ENCODE measurements at places on chromosomes 2 and 18.

DNA sequence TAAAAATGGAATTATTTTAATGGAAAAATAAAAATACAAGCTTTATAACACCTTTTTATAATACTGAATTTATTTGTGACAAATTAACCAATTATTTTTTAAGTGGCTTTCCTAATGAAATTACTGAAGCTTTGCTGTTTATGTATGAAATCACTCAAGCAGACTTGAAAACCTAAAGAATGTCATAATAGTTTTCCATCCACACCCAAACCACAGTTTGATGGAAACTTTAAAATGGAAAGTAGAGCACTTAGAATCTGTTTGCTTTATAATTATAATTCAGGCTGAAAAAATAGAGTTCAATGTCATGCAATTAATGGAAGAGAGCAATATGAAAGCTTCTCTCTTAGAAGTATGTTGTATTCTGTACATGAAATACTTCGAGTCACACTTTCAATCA is 31.6 kb upstream of the WDR75 start:
- no peak for DNase-seq

DNA sequence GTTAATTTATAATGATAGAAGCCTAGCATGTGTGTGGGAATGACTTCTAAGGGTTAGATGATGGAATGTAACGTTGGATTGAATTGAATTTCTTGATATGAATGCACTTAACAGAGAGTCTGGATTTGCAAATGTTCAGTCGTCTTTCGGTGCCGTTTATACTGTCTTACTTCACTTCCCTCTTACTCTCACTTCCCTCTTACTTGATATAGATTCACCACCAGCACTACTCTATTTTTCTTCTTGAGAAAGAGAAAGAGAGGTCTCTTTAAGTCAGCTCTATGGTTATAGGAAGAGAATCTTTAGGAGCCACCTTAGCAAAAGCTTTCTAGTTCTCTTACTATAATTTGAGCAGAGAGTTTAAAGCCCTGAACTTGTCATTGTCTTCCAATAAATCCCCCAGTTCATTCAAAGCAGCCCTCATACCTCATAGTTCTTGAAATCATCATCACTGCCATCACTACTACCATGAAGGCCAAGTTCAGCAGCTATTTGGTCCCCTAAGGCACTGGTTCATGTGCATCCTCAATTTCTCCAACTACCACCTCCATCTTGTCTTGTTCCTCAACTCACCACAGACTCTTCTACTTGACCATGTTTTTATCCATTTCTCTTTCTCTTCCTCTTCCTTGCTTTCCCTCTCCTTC is 501.7 kb upstream of the TCF4 start:
- DNase-seq, result no peak

- no peak for DNase-seq
These were observed 2180.6 kb upstream of the CELF4 start for GRCh38 chr18:39746201-39746600.

DNA sequence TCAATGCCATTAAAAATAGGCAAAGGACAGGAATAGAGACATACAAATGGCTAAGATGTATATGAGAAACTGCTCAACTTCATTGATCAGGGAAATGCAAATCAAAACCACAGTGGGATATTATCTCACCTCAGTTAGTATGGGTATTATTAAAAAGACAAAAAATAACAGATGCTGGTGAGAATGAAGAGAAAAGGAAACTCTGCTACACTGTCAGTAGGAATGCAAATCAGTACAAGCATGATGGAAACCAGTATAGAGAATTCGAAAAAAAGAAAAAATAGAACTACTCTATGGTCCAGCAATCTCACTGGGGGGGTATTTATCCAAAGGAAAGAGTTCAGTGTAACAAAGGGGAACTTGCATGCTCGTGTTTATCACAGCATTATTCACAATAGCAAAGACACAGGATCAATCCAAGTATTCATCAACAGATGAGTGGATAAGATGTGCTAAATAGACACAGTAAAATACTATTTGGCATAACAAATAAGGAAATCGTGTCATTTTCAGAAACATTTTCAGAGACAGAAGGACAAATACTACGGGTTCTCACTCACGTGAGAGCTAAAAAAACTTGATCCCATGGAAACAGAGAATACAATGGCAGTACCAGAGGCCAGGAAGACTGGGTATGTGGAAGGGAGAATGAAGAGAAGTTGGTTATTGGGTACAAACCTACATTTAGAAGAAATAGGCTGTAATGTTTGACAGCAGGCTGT is 60.6 kb downstream of the CCDC74A start:
- DNase-seq, result peak; percentile 71

- DNase-seq, result no peak
These were observed 114.3 kb upstream of the ARL4C start for GRCh38 chr2:234611209-234611608.

DNA sequence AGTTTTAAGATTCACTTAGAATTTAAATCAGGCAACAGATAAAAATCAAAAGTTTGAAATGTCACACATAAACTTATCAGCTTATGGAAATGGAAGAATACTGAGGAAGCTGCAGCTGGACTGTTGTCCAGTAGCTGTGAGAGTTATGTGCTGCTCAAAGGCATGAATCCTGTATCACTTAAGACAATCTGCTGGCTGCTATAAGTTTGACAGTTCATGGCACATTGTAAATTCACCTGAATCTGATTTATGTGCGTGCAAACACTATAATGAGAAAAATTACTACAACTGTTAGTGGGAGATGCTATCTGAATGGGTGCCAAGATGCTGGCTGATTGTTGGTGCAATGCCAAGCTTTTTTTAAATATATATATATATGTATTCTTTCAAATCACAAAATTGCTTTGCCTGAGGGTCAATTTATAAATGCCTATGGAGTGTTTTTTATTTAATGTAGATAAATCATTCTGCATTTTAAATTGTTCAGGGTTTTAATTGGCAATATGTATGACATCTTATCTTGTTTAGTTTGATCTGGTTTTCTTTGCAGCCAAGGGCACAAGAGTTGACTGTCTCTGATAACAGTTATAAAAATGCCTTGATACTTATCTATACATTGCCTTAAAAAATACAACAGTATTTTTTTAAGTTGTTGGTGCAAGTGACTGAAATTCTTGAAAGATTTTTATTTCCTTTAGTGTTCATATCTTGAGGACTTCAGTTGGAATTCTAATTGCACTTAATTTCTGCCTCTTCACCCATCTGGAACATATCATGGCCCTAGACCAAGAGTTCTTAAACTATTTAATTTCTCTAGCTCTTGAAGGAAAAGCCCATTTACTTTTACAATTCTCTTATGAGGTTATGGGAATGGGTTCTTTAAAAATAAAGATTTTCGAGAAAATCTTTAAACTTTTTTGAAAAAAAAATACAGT is 48.7 kb downstream of the CAVIN2 start:
- DNase-seq, result no peak

GRCh38 chr2:174012347-174013314 is 47.5 kb upstream of the SP3 start:
- no peak for DNase-seq
